ENCODE measurements at places on chromosomes 5 and 9.

DNA sequence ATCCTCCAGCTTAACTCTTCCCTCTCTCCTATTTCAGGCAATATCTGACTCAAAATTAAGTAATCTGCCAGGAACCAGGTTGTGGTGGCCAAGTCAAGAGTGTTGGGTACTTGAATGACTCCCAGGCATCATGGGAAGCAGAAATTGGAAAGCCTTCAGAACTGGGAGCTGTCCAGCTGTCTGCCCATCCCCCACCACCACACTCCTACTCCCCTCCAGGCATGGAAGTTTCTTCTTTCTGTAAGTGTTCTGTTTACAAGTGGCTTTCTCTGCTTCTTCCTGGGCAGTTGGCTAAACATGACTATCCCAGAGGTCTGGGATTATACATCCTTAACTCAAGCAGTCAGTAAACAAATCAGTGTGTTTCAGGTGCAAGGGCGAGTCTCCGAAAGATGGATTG, 14.6 kb upstream of the PBX3 start:
- DNase-seq, result no peak

DNA sequence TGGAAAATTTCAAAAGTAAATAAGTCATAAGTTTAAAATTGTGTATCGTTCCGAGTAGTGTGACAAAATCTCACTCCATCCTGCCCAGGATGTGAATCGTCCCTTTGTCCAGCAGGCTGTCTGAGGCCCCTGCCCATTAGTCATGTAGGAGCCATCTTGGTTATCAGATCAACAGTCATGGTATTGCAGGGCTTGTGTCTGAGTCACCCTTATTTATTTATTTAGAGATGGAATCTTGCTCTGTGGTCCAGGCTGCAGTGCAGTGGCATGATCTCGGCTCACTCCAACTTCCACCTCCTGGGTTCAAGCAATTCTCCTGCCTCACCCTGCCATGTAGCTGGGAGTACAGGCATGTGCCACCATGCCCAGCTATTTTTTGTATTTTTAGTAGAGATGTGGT, 30.2 kb downstream of the ITGA2 start:
- no peak for DNase-seq

GRCh38 chr5:164351245-164351834, 845.9 kb downstream of the MAT2B start:
- DNase-seq, result no peak

DNA sequence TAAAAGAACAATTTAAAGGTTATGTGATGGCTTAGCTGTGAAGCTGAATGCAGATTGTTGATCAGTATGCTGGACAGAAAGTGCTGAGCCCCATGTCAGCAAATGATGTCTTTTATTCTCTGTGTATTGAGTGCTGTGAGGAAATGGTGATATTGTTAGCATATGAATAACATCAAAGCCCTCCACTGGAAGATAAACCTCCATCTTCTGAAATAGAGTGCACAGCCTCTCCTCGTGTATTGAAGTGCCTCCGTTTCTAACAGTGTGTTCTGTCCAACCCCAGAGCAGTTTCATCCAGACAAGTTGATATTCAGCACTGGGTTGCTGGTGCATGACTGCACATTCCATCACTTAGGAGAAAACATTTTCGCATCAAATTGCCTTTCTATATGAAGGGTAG, 242.9 kb downstream of the CSNK1G3 start:
- DNase-seq, result no peak

- DNase-seq, result no peak
These were observed 338 bp downstream of the ABHD17B start for GRCh38 chr9:71910650-71911060.

DNA sequence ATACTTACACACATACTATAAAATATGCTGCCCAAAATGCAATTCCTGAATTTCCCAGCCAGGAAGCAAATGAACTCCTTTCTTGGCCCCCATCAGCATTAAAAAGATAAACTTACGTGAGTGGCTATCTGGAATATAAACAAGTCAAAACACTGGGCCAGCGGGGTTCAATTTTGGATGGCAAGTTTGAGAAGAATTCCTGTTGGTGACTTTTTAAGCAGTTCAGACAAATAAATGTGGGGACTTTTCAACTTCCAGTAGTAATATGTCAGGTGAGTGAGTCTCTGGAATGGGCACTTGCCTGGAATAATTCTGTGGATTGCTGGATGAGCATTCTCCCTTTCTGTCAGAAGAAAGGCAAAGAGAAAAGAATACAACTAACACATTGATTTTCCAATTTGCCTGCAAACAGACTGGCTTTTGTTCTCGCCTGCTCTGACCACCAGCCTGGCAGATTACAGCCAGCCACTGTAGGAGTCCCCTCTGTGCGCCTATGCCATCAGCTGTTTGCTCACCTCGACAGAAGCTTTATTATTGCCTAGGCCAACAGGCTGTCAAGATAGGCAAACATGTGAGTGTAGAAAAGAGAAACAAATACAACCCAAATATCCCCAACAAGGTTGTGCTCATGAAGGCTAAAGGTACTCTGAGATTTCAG, 78.6 kb downstream of the MRPS27 start:
- no peak for DNase-seq

DNA sequence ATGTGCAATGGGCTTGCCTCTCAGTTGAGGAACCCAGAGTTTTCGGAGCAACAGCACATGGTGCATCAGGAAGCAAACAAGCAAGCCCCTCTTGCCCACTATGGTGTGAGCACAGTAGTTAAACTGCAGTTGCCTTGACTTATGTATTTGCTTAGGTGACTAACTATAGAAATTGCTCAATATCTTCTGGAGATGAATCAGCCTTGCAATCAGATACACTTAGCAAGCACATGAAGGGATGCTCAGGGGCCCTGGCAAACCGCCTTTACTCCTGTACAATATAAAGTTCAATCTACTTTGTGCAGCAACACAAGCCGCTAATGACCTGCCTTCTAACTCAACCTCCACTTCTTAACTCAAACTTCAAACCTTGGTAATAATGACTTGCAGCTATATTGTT, 581.7 kb upstream of the RIOK2 start:
- DNase-seq, result no peak

DNA sequence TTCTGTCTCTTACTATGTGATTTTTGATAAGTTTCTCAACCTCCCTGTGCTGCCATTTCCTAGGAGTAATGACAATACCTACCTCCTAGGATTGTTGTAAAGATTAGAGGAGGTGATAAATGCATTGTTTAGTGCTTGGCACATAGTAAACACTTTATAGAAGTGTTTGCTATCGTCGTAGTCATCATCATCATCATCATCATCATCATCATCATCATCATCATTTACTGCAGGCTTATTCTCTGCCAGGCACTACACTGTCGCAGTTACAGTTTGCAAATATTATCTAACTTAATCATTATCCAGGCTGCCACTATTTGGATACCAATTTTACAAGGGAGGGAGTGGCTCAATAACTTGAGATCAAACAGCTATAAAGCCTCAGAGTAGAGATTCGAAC, 24.5 kb downstream of the SGCD start:
- no peak for DNase-seq

GRCh38 chr5:149264439-149265067, 7.1 kb upstream of the AFAP1L1 start:
- DNase-seq, result no peak

- DNase-seq, result no peak
These were observed 4.0 kb downstream of the SRP19 start for GRCh38 chr5:112865128-112865527.

DNA sequence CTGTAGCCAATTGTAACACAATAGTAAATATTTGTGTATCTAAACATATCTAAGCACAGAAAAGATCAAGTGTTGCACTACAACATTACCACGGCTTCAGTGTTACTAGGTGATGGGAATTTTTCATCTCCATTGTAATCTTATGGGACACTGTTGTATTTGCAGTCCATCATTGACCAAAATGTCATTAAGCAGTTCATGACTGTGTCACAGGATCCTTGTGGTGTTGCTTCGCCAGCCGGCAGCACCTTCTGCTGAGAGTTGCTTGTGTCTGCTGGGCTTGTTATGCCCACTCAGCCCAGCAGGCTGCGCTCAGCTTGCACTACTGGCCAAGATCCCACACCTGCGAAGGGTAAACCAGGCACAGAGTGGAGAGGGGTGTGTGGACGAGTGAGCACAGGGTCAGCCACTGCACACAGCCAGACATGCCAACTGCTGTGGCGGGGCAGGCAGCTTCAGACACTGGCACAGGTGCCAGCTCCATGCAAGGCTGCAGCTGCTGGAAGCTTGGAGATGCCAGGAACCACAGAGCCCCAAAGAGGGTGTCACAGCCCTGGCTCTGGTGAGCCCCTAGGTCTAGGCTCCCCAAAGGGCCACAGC, 273.7 kb downstream of the CETN3 start:
- no peak for DNase-seq

DNA sequence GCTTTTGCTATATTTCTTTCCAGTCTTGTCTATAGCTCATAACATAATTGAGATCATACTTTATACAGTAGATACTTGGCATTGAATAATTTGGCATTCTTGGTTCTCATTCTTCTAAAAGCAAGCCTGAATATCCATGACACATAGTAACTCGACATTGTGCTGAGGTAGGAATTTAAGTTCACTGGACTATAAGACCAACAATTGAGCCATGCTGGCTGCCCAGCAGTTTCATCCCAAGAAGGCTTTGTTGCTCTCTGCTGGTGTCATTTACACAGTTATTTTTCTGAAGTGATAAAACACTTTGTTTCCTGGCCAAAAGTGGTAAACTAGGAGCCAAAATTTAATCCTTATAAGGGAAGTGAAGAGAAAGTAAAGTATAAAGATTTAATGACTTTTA, 192.0 kb downstream of the ADAMTSL1 start:
- no peak for DNase-seq
